Right renal cortex interstitium (tissue), 3 donors: ENCODE measurements at places on chromosomes 16 and 17.

DNA sequence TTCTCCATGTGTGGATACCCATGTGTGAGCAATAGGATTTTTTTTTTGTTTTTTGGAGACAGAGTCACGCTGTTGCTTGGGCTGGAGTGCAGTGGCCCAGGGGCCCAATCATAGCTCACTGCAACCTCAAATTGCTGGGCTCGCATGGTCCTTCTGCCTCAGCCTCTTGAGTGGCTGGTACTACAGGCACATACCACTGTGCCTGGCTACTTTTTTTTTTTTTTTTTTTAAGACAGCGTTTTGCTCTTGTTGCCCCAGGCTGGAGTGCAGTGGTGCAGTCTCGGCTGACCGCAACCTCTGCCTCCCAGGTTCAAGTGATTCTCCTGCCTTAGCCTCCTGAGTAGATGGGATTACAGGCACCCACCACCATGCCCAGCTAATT, 16.7 kb downstream of the MGRN1 start:
- DNase-seq, result no peak

DNA sequence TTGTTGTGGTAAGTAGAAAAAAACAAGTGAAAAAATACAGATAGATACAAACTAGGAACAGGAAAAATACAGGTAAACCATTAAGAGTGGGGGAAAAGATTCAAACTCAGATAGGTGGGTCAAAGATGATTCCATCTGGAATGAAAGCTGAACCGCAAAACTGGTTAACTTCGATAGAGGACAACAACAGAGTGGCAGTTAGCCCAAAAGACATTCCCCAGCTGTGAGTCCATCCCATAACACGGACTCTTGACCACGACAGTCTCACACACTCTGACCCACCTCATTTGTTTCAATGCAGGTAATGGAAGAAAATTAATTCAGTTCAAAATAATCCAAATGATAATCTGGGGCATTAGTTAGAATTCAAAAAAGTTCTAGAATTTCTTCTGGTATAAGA, 13.5 kb downstream of the ELAC2 start:
- DNase-seq, result no peak

- no peak for DNase-seq
Observed at GRCh38 chr17:6930749-6931148, 65.1 kb upstream of the ALOX12 start.

DNA sequence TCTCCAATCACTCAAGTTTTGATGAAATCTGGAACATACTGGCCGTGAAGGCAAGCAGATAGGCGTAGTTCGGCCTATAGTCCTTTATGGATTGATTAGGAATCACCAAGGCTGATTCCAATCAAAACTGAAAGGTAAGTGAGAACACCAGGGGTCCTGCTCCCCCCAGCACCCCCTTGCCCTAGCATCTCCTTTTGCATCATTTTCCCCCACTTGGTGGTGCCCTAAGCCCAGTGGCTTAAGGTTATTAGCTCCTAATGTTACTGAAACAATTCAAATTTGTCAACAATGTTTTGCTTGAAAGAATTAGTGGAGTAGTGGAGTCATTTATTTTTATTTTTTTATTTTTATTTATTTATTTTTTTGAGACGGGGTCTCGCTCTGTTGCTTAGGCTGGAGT, 4.9 kb downstream of the SLFN14 start:
- DNase-seq, result no peak

GRCh38 chr17:37117373-37118142, 168.8 kb downstream of the AATF start:
- no peak for DNase-seq

- DNase-seq, result no peak
Observed at GRCh38 chr17:8726941-8727555, 17.6 kb downstream of the CCDC42 start.

- DNase-seq, result no peak
Observed at GRCh38 chr17:61981323-61981722, 53.5 kb upstream of the INTS2 start.

DNA sequence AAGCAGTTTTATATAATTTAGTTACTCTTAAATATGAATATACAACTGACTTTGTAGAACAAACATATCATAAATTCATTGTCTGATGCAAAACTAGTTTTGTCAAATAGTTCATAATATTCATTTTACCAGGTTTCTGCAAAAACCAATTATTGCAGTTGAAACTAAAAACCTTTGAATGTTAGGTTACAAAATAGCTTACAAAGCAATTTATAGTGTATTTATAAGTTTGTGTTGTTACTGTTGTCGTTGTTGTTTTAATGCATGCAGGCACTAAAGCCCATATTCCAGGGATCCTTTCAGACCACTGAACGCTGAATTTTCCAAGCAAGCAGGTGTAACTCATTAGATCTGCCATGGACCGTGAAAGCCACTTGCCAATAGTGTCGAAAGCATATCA, 427.6 kb downstream of the ZFHX3 start:
- DNase-seq, result no peak

GRCh38 chr17:21029036-21029435, 13.8 kb downstream of the USP22 start:
- no peak for DNase-seq

DNA sequence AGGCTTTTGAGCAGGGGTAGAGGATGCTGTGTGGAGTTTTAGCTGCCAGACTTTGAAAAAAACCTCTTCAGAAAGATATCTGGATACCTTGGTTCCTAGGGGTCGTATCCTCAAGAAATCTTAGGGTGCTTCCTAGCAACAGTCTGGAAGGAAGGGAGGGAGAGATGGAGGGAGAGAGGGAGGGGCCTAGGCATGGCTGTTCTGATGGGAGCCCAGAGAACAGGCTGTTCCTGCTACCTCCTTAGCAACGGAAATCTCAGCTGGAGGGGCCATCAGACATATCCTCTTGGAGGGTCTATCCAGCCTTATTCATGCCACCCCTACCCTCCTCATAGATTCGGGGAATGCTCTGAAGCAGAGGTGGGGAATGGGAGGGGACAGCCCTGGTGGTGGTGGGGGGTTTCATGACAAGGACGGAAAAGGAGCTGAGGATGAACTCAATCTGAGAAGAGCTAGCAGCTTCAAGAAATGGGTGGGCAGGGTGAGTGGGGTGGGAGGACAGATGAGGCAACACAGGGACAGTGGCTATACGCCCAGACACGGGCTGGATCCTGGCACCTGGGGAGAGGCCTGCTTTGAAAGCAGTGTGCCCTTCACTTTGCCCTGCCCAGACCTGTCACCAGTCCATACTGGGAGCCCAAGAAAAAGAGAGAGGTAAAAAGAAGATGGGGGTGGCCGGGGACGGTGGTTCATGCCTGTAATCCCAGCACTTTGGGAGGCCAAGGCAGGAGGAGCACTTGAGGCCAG, 2.9 kb upstream of the THRA start:
- DNase-seq, result no peak

GRCh38 chr16:66751992-66752322, 548 bp upstream of the DYNC1LI2 start:
- DNase-seq, result no peak

- DNase-seq, result no peak
Observed at GRCh38 chr16:63720848-63721247, 1401.0 kb downstream of the CDH11 start.

GRCh38 chr16:969508-970385, 1.0 kb downstream of the LMF1 start:
- no peak for DNase-seq

GRCh38 chr16:1535391-1536291, 2.2 kb downstream of the TMEM204 start:
- no peak for DNase-seq

DNA sequence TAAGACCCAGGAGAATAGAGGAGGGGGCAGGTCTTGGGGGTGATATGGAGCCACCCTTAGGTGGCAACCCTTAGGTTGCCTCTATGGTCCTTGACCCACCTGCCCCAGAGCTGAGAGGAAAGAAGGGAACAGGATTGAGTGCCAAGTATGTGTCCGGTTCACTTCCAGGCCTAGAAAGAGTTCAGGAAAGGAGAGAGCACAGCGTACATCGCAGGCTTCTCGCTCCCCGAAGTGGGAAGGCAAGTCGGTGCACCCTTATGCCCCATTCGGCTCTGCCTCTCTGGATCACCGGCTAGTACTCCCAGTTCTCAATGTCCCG, 631 bp downstream of the SP6 start:
- no peak for DNase-seq

DNA sequence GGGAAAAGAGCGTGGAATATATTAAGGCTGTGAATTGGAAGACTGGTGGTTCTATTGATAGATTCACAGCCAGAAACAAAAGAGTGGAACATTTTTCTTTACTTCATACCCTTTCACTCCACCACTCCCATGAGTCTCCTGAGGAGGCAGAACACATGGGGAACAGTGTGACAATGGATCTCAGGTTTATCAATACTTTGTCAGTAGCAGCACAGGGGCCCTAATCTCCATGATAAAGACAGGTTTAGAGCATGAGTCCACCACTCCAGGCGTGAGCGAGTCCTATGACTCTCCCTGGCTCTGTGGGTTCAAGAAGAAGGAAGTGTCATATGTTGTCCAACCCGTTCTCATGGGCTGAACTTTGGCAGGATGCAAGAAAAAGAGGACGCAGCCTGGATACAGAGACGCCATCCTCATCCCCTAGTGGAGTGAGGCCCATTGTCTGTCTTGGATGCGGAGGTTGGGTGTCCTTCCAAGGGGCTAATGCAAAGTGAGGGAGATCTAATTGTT, 361.2 kb downstream of the TMEM114 start:
- DNase-seq, result no peak

GRCh38 chr16:57637424-57637823, 9.0 kb downstream of the ADGRG1 start:
- no peak for DNase-seq

GRCh38 chr17:80372456-80372855, 42.5 kb upstream of the ENDOV start:
- no peak for DNase-seq

DNA sequence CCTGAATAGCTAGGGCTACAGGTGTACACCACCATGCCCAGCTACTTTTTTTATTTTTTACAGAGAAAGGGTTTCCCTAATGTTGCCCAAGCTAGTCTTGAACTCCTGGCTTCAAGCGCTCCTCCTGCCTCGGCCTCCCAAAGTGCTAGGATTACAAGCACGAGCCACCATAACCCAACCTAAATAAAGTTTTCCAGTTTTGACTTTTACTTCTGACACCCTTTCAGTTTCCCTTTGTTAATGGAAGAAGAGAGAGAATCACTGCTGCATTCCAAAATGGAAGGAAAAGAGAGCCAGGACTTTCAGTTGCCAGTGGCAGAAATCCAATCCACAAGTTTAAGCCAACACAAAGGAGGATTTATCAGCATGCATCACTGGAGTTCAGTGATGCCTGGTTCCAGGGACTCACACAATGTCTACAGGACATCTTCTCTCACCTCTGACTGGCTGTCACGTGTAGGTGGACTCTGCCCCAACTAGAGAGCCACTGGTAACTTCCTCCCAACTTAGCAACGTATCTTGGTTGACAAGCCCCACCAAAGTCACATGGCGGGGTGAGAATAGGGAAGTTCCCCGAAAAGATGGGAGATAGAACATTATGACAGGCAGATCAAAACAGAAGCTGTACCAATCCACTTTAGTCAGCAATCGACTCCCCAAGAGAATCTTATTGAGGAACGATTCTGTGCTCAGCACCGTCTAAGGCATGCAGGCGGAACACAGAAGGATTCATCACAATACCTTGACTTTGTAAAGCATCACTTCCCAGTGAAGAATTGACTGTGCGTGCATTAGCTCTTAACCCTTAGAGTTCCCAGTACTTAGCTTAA, 46.5 kb downstream of the GAS7 start:
- no peak for DNase-seq

DNA sequence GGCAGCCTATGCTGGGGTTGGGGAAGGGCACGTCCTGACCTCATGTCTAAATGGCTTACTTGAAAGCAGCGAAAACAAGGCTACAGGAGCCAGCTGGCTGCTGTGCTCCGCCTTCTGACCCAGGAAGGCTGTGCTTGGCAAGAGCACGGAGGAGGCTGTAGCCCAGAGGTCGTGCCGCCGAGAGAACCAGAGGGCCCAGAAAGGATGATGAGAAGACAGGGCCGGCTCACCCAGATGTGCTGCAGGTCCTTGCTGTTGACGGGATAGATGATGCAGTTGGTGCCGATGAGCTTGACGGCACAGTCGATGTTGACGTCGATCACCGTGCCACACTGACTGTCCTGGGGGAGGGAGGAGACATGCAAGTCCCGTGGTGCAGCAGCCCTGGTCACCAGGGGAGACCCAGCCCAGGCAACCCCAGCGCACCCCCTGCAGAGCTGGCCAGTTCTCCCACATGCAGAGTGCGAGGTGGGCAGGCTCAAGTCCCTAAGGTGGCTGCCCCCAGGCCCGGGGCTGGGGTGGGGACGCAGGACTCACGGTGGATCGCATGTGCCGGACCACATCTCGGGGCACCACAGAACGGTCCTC, 20.7 kb downstream of the SPHK1 start:
- DNase-seq, result no peak

GRCh38 chr16:89386306-89387185, 103.8 kb downstream of the ANKRD11 start:
- DNase-seq, result no peak
